WTC11 (cell line): ENCODE measurements at places on chromosomes 2 and 18. TPM values are rescaled to one million over a fixed set of nuclear protein-coding genes. Genes with fewer than 3 reads are reported as not detected.

DNA sequence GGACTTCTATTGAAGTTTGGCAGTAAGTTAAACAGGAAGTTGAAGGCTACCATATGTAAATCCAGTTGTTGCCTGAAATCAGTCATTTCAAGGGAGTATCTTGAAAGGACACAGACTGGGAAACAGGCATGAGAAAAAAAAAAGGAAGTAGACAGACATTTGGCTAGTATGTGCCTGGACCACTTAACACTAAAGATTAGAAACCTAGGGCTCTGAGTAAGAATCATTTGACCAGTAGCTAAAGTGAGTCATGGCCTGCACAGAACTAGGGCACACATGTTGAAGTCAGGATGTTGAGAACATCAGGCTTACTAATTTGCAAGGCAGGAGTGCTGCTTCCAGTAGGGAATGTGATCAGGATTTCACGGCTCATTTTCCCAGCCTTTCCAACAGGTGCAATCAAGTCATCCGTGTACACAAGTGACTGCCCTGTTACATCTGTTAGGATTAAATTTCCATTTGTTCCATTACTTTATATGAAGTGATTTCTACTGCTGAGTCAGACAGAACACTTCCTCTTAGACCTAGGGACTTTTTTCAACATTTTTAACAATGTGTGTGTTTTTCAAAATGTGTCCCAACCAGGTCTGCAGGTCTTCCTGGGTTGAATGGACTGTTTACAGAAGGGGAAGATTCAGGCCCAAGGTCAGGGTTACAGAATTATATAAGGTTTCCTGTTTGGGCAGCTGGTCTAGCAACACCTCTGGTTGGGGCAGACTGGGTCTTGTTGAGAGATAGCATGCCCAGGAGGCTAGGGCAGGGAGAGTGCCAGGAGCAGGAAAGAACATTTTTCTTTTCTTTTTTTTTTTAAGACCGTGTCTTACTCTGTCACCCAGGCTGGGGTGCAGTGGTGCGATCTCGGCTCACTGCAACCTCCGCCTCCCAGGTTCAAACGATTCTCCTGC lies 145.6 kb downstream of the TGIF1 start:
- H3K4me1 ChIP-seq = peaks cover 75% of the 10 kb centered on the region
- peak overlapping the region; percentile 62 for H3K4me3 ChIP-seq
- H3K36me3 ChIP-seq = peaks cover 4% of the 10 kb centered on the region
- H3K27ac ChIP-seq = peak overlapping the region; percentile 95
- H3K27me3 ChIP-seq = peaks cover 24% of the 10 kb centered on the region
- DNase-seq = no peak

- H3K36me3 ChIP-seq = no peaks in the 10 kb centered on the region
- no peak for DNase-seq
- H3K4me1 ChIP-seq = no peaks in the 10 kb centered on the region
- H3K4me3 ChIP-seq = no peak overlapping the region
Observed at GRCh38 chr2:53173698-53174455, 593.7 kb upstream of the CHAC2 start.

DNA sequence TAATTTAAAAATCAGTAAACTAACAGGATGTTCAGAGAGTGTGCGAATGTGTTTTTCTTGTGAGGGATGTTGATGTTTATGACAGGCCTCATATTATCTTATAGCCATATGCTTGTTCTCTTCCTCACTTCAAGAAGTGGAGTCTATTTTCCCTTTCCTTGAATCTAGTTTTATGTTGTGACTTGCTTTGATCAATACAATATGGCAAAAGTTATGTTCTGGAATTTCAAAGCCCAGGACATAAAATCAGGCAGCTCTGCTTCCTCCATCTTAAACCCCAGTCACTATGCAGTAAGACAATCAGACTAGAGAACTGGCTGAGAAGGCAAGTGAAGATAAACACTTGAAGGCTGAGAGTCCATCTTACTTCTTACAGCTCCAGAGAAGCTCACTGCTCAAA lies 585.1 kb upstream of the NETO1 start:
- no peaks in the 10 kb centered on the region for H3K27me3 ChIP-seq
- DNase-seq = no peak
- no peaks in the 10 kb centered on the region for H3K4me1 ChIP-seq
- H3K4me3 ChIP-seq = no peak overlapping the region
- no peak overlapping the region for H3K27ac ChIP-seq

GRCh38 chr2:183153967-183154366 lies 29.7 kb downstream of the NUP35 start:
- peaks cover 60% of the 10 kb centered on the region for H3K36me3 ChIP-seq
- H3K4me1 ChIP-seq = peaks cover 35% of the 10 kb centered on the region
- H3K27ac ChIP-seq = no peak overlapping the region
- no peaks in the 10 kb centered on the region for H3K27me3 ChIP-seq

- H3K27ac ChIP-seq = no peak overlapping the region
- no peak overlapping the region for H3K4me3 ChIP-seq
- H3K4me1 ChIP-seq = peaks cover 22% of the 10 kb centered on the region
- no peak for DNase-seq
- no peaks in the 10 kb centered on the region for H3K27me3 ChIP-seq
- peaks cover 36% of the 10 kb centered on the region for H3K36me3 ChIP-seq
Observed at GRCh38 chr2:157769856-157770255, 106.3 kb downstream of the ACVR1 start.

GRCh38 chr2:190882411-190882766 lies 1.8 kb downstream of the GLS start:
- peaks cover 10% of the 10 kb centered on the region for H3K36me3 ChIP-seq
- no peaks in the 10 kb centered on the region; the same call in 1 of the 2 replicates for H3K27me3 ChIP-seq
- H3K27ac ChIP-seq = peak overlapping the region; percentile 43; the same call in 1 of the 2 replicates
- peaks cover 46% of the 10 kb centered on the region for H3K4me1 ChIP-seq
- no peak for DNase-seq

DNA sequence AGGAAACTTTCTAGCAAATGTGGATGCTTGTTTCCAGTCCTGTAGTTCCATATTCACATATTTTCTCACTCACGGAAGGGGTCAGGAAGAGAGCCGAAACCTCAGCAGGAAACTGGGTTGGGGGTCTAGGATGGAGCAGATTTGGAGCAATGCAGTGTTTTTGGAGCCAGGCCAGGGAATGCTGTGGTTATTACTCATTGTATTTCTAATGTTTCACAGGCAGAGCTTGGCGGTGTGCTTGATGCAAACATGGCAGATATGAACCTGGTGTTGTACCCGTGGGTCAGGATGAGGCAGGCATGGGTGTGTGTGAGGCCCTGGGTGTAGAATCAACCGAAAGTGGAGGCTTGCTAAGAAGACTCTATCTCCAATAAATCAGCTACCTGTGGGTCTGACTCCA lies 34.6 kb upstream of the ACKR3 start:
- no peaks in the 10 kb centered on the region for H3K27me3 ChIP-seq
- no peak overlapping the region for H3K4me3 ChIP-seq
- no peaks in the 10 kb centered on the region for H3K36me3 ChIP-seq
- DNase-seq = no peak

DNA sequence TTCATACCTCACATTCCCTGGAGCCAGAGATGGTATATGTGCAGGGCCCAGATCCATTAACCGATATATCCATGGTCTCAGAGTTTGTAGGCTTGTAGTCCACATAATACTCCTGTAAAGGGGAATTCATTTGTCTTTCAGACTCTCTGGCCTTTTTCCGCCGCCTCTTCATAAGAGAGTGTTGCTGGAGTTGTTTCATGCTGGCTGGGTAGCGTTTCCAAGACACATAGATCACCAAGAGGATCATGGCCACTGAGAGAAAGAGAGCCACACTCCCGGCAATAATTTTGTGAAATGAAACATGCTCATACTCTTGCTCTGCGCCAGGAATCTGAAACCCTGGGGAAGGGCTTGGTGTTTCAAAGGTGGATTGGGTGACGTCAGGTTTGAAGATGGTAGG lies 3.9 kb downstream of the LRRTM4 start:
- H3K4me3 ChIP-seq = no peak overlapping the region
- peaks cover 6% of the 10 kb centered on the region for H3K36me3 ChIP-seq
- H3K27me3 ChIP-seq = no peaks in the 10 kb centered on the region

DNA sequence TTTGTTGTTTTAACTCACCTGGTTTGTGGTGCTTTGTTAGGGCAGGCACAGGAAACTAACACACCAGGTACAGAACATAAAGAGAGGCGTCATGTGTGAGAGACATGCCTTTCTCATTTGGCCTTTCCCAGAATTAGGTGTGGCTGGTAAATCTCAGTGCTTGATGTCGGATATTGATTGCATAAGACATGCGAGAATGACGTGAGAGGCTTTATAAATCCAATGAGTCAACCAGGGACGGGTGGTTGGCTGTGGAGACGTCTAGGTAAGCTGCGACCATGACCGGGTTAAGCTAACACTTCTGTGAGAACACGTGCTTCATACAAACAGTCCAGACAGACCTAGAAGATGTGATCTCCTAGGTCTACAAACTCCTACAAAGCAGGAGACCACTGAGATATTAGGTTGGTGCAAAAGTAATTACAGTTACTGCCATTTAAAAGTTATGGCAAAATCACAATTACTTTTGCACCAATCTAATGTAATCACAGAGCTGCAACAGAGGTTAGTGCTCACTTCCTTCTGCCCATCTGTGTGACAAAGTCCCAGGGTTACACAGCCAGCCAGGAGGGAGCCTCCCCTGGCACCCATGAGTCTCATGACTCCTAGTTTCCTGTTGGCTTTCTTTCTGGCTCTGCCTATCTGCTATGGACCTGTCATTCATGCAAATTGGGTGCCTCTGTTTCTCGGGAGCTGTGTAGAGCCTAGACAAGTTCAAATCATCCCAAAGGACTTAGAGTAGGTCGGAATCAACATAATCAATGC lies 98.9 kb upstream of the ATP8B1 start:
- H3K27ac ChIP-seq = no peak overlapping the region
- no peaks in the 10 kb centered on the region for H3K27me3 ChIP-seq
- no peak overlapping the region for H3K4me3 ChIP-seq

GRCh38 chr18:37161491-37161890 lies 332.6 kb downstream of the KIAA1328 start:
- H3K27me3 ChIP-seq = no peaks in the 10 kb centered on the region
- H3K4me1 ChIP-seq = peaks cover 47% of the 10 kb centered on the region
- DNase-seq = no peak
- H3K36me3 ChIP-seq = peaks cover 3% of the 10 kb centered on the region; the same call in 1 of the 2 replicates
- H3K4me3 ChIP-seq = no peak overlapping the region

DNA sequence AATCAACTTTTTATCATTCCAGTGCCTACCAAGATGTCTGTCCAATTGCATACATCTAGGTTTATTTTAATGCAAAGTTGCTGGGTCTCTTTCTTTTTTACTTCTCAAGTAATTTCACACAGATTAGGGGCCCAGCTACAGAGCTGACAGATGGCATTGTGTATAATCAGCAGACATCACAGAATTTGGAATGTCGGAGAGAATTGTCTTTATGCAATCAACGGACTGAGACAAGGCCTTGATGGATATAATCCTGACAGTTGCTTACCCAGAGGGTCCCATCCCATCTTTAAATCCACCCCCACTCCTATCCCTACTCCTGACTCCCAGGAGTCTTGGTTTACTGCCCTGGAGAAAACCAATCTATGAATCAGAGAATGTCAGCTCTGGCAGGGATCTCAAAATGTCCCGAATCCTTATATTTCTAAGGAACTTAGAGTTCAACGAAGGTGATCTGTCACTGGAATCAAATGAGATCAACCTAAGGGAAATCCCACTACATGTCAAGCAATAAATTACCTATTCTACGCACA lies 142.0 kb downstream of the LRATD1 start:
- DNase-seq = no peak
- no peaks in the 10 kb centered on the region for H3K4me1 ChIP-seq
- no peaks in the 10 kb centered on the region for H3K27me3 ChIP-seq
- H3K36me3 ChIP-seq = no peaks in the 10 kb centered on the region
- H3K4me3 ChIP-seq = no peak overlapping the region
- H3K27ac ChIP-seq = no peak overlapping the region

GRCh38 chr2:7016148-7016547 lies 98.9 kb downstream of the RNF144A start:
- H3K4me3 ChIP-seq = no peak overlapping the region
- H3K27ac ChIP-seq = no peak overlapping the region
- H3K4me1 ChIP-seq = peaks cover 4% of the 10 kb centered on the region
- no peaks in the 10 kb centered on the region for H3K27me3 ChIP-seq

GRCh38 chr2:212282671-212283261 lies 255.8 kb downstream of the ERBB4 start:
- DNase-seq = no peak
- H3K27ac ChIP-seq = no peak overlapping the region
- H3K4me1 ChIP-seq = peaks cover 9% of the 10 kb centered on the region

- no peak overlapping the region for H3K4me3 ChIP-seq
- peaks cover 7% of the 10 kb centered on the region; the same call in 1 of the 2 replicates for H3K4me1 ChIP-seq
- H3K27me3 ChIP-seq = no peaks in the 10 kb centered on the region
- no peak for DNase-seq
- no peak overlapping the region for H3K27ac ChIP-seq
Observed at GRCh38 chr2:46530639-46531038, 51.3 kb downstream of the TMEM247 start.

DNA sequence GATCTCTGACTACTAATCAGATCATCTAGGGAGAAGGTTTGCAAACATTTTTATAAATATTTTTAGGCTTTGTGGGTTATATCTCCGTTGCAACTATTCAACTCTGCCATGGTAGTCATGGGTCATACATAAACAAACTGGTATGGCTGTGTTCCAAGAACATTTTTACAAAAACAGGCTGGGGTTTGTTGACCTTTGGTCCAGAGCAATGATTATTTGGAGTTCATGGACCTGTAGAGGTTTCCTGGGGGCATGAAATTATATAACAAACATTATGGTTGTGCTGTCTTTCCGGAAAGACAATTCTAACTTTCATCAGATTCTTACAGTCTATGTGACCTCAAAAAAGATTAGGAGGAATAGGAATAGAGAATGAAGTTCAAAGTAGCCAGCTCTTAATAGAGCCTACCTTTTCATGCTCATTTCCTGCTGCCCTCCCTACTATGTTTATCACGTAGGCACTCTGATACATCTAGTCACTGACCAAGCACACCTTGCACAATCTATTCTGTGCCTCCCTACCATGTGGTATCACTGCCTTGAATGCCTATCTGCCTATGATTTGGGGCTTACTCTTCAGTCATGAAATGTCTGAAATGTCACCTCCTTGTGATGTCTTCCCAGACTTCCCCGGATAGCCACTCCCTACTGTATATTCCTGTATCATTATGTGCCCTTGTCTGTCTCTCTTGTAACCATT lies 102.4 kb upstream of the SCN1A start:
- no peak overlapping the region for H3K4me3 ChIP-seq
- no peaks in the 10 kb centered on the region for H3K27me3 ChIP-seq
- DNase-seq = no peak
- peaks cover 6% of the 10 kb centered on the region; the same call in 1 of the 2 replicates for H3K4me1 ChIP-seq

DNA sequence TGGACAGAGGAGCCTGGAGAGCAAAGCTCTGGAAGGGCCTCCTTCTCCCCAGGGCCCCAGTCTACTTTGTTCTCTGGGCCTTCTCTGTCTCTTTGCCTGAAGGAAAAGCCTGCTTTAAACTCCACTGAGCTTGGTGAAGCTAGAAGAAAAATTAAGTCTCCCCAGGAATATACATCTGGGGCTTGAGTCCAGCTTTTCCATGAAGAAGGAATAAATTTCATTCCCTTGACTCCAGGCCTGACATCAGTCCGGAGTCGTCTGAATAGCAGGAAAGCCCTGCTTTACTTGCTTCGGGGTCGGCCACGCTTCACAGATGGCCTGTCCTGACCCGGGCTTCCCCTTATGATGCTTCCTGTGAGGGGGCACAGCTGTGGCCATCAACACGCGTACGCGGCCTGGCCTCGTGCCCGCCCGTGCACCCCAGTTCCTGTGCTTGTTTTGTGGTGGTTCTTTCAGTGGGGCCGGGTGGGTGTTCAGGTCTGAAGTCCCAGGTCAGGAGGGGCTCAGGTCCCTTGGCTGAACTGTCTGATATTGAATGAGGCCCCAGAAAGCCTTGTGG lies 73.6 kb downstream of the ACOXL start:
- peaks cover 29% of the 10 kb centered on the region for H3K4me1 ChIP-seq
- H3K27me3 ChIP-seq = peaks cover 5% of the 10 kb centered on the region; the same call in 1 of the 2 replicates
- DNase-seq = no peak

The ZNF804A gene
- not detected in 3 replicates for total RNA-seq

The SERPINB12 gene
- not detected in 3 replicates for total RNA-seq

The RNF152 gene
- total RNA-seq = 2.6 to 3.7 TPM (median 2.8 TPM) in 3 replicates

The VIT gene
- total RNA-seq = 0.11 to 0.46 TPM (median 0.27 TPM) in 3 replicates

The GATA6 gene
- total RNA-seq = 0.15 to 0.21 TPM (median 0.18 TPM) in 3 replicates

The DLGAP1 gene
- 22.0 to 24.0 TPM (median 23.0 TPM) in 3 replicates for total RNA-seq
